Effector memory CD8-positive, alpha-beta T cell (primary cell): ENCODE measurements at places on chromosomes 4 and X.

DNA sequence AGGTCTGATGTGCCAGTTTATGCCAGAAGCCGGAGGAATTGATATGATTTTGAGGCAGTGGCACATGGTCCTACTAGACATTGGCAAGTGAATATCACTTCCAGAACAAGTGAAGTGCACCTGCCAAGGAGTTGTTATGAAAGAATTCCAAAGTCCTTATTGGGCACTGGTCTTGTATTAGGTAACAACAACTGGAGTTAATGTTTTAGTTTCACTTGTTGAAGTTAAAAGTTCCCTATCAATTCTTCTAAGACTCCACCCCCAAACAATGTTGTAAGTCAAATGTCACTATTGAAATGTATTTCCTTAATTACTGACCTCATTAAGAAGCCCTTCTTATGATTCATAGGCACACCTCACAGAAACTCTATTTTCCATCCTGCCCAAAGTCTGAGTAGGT lies 3.1 kb downstream of the TET2 start:
- peaks cover 34% of the 10 kb centered on the region for H3K4me1 ChIP-seq
- no peak overlapping the region for H3K27ac ChIP-seq
- H3K4me3 ChIP-seq = no peak overlapping the region
- H3K36me3 ChIP-seq = peaks cover 17% of the 10 kb centered on the region
- no peak for DNase-seq

DNA sequence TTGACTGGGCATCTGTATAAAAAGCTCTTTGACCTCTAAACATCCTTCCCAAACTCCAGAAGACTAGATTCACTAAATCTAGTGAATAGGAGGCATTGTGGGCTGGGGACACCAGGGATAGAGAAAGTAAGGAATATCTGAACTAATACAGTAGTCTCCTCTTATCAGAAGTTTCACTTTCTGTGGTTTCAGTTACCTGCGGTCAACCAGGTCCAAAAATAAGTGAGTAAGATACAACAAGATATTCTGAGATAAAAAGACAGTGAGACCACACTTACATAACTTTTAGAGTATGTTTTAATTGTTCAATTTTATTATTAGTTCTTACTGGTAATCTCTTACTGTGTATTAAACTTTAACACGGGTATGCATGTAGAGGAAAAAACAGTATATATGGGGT lies 376.5 kb downstream of the HNRNPD start:
- H3K36me3 ChIP-seq = no peaks in the 10 kb centered on the region
- H3K27ac ChIP-seq = no peak overlapping the region
- DNase-seq = no peak
- H3K4me1 ChIP-seq = no peaks in the 10 kb centered on the region
- no peak overlapping the region for H3K4me3 ChIP-seq
- H3K27me3 ChIP-seq = no peaks in the 10 kb centered on the region

DNA sequence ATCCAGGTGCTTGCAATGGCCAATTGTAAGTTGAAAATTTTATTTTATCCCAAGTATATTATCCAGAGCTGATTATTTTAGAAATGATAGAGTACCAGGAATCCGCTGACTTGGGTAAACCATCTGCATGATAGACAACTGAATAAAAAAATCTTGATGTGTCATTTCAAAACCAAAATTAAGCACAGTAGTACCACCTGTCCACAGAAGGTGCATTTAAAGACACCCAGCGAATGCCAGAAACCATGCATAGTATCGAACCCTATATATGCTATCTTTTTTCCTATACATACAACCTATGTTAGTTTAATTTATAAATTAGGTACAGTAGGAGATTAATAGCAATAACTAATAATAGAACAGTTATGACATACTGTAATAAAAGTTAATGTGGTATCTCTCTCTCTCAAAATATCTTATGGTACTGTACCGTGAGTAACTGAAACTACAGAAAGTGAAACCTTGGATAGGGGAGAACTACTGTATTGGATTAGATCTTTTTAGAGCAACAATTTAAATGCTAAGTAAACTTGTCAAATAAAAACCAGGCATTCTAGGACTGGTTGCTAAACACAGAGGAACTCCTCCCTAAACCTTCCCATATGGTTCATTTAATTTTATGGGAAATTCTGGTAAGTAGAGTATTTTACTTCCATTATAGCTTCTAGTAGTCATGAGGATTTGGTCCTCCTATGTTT lies 6.2 kb downstream of the NEIL3 start:
- H3K4me1 ChIP-seq = peaks cover 43% of the 10 kb centered on the region
- peak overlapping the region; percentile 85 for H3K4me3 ChIP-seq
- no peak for DNase-seq
- peaks cover 5% of the 10 kb centered on the region for H3K36me3 ChIP-seq
- no peaks in the 10 kb centered on the region for H3K27me3 ChIP-seq
- H3K27ac ChIP-seq = peak overlapping the region; percentile 94

DNA sequence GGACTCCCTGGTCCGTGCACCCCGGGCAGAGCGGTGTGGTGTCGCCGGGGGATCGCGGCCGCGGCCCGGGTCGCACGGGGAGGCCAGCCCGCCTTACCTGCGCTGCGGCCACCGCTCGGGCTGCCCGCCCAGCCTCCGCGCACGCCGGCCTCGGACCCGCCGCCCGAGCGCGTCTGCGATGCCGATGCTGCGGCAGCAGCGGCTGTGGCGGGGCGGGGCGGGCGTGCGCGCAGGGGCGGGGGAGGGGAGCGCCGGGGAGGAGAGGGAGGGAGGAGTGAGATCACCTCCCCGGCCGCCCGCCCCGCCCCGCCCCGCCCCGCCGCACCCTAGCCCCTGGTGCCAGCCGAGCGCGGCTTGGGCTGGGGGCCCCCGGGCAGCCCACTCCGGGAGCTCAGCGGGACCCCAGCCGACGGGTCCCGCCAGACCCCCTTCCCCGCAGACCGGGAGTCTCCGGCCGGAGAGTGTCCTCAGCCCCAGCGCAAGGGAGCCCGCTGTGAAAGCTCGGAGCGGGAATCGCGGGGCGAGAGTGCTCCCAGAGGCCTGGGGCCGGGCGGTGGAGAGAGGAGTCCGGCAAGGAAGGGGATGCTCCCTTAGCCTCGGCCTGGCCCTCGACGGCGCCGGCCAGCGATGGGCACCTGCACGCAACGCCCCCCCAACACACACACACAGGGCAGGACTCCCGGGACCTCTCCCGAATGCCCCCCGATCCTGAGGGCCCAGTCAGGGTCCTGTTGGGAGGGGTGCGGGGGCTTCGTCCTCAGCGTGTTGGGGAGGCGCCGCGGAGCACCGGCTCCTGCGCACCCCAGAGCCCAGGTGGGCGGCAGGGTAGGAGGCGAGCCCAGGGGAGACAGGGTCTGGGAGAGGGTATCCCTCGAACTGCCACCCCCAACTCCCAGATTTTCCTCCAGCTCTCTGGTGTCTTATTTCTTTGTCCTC lies at the start of gene L1CAM:
Gene L1CAM (minus strand): TSS at position 206 of the 936 bp plus-strand sequence. CDS start 10,337 bp downstream, outside the sequence.
- H3K27me3 ChIP-seq = peaks cover 33% of the 10 kb centered on the region
- no peak within 1 kb of the TSS for H3K4me3 ChIP-seq
- DNase-seq = no peak
- no peak within 1 kb of the TSS for H3K27ac ChIP-seq

- H3K4me3 ChIP-seq = no peak overlapping the region
- H3K27ac ChIP-seq = no peak overlapping the region
- no peaks in the 10 kb centered on the region for H3K27me3 ChIP-seq
- no peaks in the 10 kb centered on the region for H3K36me3 ChIP-seq
- peaks cover 10% of the 10 kb centered on the region for H3K4me1 ChIP-seq
Measured at GRCh38 chr4:115272594-115272993, 159.2 kb upstream of the NDST4 start.

DNA sequence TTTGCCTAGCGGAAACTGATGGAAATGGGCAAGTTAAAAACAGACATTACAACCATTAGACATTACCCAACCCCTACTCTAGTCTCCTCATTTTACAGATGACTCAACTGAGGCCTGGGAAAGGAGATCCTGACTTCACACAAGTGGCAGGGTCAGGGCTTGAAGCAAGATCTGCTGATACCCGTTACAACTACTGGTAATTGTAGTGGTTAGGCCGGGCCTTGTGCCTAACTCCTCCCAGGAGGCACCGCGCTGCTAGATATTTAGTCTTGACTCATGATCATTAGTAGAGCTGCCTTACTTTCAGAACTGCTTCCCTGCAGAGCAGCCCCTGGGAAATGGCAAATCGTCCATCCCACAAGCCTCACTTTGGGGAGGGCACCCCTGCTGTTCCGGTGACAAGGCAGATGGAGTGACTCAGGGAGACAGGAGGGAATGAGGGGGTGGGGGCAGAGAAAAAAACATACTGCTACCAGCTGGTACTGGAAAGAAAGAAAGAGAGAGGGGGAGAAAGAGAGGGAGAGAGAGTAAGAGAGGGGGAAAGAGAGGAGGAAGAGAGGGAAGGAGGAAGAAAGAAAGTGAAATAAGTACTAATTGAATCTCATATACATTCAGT lies 12.2 kb downstream of the ARHGEF6 start:
- no peak for DNase-seq

DNA sequence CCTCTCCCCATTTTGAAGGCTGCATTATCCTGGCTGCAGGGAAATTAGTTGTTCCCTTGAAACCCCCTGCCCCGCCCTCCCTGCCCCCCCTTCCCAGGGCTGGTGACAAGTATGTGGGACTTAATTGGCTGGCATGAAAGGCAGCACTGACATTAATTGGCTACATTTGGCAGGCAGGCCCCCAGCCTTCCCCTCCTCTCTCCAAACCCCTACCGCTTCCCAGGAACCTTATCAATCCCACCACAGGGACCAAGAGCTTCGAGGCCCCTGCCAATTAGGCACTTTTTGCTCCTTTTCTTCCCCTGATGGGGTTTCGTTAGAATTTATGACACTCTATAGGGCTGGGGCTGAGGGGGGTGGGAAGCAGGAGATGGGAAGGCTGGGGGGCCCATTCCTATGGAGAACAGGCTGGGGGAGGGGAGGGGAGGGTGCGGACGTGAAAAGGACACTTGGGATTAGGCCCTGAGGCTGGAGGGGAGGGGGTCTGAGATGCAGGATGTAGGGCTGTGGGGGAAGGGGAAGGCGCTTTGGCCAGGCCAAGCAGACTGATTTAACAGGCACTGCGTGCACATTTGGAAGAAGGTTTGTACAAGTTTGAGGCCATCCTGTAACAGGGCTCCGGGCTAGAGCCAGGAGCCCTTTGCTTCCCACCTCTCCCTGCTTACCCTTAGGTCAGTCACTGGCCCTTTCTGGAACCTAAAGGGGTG lies 52.2 kb downstream of the EFNB1 start:
- no peaks in the 10 kb centered on the region for H3K4me1 ChIP-seq
- no peak overlapping the region for H3K4me3 ChIP-seq
- H3K27ac ChIP-seq = no peak overlapping the region
- H3K27me3 ChIP-seq = no peaks in the 10 kb centered on the region

DNA sequence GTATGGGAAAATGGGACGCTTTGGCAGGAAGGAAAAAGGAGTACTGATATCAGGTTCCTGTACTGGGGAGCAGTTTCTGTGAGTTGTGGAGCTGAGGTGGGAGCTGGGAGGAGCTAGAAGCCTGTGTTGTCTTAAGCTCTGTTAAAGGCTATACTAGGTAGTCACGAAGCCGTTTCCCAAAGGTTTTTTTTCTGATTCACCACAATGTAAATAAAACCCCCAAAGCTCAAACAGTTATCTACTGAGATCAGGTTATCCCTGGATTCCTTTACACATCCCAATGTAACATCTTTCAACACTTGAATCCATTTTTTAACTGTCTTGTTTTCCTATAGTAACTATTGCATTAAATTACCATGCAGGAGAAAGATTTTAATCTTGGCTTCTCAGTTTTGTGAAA lies 297.4 kb upstream of the SFRP2 start:
- no peak overlapping the region for H3K27ac ChIP-seq
- H3K4me3 ChIP-seq = no peak overlapping the region
- no peak for DNase-seq
- H3K36me3 ChIP-seq = no peaks in the 10 kb centered on the region
- no peaks in the 10 kb centered on the region for H3K27me3 ChIP-seq

GRCh38 chr4:188196134-188196735 lies 57.0 kb downstream of the TRIML1 start:
- no peaks in the 10 kb centered on the region for H3K27me3 ChIP-seq
- no peak for DNase-seq
- no peaks in the 10 kb centered on the region for H3K36me3 ChIP-seq
- no peak overlapping the region for H3K4me3 ChIP-seq

DNA sequence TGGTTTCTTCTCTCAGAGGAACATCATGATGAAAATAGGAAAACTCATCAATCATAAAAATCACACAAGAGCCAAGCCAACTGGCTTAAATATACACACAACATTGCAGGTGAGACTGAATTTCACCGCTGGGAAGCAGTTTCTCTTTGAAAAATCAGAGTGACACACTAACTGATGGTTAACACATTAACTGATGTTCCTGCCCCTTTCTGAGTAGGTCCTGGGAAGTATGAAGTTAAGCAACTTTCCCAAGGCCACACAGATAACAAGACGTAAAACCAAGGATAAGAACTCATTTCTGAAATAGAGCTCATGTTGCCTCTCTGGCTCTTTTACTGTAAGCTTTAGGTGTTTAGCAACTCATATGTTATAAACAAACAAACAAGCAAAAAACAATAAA lies 813.7 kb upstream of the HS3ST1 start:
- H3K27me3 ChIP-seq = no peaks in the 10 kb centered on the region
- no peaks in the 10 kb centered on the region for H3K36me3 ChIP-seq
- no peak overlapping the region for H3K4me3 ChIP-seq

GRCh38 chr4:133188433-133189146 lies 39.5 kb downstream of the PCDH10 start:
- H3K4me1 ChIP-seq = no peaks in the 10 kb centered on the region
- no peak for DNase-seq
- H3K36me3 ChIP-seq = no peaks in the 10 kb centered on the region

DNA sequence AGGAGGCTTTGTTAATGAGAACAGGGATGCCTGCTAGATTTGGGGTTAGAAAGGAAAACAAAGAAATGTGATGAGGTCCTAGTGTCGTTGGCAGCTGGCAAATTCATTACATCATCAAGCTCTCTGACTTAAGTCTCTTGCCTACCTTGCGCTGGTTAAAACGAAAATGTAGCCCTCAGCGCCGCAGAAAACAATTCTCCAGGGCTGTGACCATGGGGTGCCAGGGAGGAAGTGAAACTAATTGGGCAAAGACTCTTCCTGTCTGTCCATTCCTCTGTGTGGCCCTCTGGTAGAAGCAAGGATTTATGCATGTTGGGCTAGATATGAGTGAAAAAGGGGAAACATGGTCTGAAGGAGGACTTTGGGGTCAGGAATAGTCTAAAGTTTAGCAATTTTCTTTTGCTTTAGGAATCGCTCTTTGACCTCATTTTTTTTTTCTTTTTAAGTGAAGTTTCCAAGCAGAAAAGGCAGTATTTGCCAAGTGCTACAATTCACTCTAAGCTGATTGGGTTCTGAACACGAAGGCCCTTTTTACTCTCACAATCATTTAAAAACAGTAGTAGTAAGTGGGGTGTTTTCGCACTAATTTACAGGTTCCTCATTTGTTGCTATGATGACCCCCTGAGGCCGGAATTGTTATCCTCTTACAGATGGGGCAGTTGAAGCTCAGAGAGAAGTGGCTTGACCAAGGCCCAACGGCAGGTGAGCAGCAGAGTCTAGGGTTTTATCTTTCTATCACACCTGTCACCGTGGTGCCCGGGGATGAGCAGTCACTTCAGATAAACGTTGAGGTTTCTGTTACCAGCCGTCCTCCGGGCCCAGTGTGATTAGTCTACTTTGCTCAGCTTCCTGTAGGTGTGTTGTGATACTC lies 27.3 kb upstream of the CHRNA9 start:
- peaks cover 59% of the 10 kb centered on the region for H3K4me1 ChIP-seq
- no peaks in the 10 kb centered on the region for H3K27me3 ChIP-seq
- DNase-seq = peak; percentile 63
- H3K36me3 ChIP-seq = peaks cover 9% of the 10 kb centered on the region
